ENCODE measurements at places on chromosomes 2 and 18.

DNA sequence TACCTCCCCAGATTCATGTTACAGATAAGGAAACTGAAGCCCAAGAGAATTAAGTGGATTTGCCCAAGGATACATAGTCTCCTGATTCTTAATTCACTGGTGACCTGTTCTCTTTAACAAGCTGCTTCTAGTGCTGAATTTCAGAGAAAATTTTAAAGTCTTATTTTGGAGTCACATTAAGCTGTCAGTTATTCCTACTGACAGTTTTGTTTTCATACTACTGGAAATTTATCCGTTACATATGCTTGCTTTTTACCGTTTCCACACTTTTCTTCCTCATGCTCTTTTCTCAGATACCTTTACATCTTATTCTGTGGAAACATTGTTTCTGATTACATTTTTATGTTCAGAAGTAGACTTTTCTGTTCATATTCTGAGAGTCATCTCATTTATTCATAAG, 1.3 kb downstream of the MOB4 start:
- H3K4me1 ChIP-seq = peaks cover 34% of the 10 kb centered on the region
- peaks cover 25% of the 10 kb centered on the region for H3K36me3 ChIP-seq
- peak overlapping the region; percentile 91 for H3K4me3 ChIP-seq
- no peak for DNase-seq

DNA sequence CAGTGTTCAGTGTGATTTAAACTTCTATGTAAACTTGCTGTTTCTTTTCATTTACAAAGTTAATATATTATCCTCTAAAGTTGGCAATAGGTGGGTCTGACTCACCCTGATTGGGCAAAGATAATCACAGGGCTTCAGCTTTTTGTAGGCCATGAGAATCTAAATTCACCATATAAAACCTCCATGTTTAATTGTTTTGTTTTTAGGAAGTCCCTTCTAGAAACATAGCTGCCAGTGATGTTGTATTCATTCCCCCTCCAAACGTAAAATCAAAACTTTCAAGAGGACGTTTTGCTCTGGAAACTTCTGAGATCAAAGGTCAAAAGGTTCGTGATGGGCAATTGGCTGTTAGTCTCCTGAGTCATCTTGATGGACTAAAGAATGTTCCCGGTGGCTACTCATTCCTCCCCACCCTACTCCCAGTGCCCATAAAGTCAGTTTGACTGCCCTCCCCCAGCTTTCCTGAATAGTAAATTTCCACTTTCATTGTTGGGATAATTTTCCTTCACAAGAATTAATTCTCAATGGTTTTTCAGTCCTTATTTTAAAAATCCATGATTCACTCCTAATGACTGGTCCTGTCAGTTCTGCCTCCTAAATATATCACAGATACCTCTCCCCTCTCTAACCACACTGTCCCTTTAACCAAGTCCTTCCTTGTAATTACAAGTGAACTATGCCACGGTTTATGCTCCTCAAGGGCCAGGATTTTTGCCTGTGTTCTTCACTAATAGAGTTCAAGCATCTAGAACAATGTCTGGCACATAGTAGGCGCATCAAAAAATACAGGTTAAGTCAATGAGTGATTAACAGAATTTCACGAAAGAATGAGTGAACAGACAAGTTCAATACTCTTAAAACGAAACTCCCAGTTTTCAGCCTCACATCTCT, 164.4 kb upstream of the VRK2 start:
- no peaks in the 10 kb centered on the region for H3K36me3 ChIP-seq
- no peaks in the 10 kb centered on the region for H3K4me1 ChIP-seq
- DNase-seq = no peak
- no peaks in the 10 kb centered on the region for H3K27me3 ChIP-seq
- no peak overlapping the region for H3K27ac ChIP-seq

DNA sequence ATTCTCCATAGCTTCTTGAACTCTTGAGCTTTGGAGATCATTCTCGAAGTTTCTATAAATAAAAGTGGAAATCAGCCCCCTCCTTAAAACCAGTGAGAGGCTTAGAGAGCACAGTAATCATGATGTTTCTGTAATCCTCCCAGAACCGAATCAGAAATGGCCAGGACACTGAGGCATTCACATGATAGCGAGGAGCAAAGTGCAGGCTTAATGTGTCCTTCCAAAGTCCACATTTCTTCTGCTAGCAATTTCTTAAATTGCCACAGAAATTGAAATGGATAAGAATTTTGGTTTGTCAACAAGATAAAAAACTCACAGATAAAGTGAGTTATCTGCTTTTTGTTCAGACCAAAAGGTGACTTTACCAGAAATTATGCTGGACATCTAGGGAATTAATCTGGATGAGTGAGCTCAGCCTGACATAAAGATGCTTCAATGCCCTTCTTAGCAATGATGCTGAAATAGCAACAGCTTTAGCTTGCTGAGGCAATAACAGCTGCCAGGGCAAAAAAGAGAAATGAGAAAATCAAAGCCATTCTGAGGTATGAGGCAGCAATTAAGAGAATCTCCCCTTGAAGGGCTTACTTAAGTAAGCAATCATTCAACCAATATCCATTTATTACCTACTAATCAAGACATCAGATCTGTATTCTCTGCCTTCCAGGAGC, 82.4 kb upstream of the PHLPP1 start:
- DNase-seq = no peak
- H3K27ac ChIP-seq = no peak overlapping the region
- H3K27me3 ChIP-seq = peaks cover 25% of the 10 kb centered on the region
- no peak overlapping the region for H3K4me3 ChIP-seq

GRCh38 chr2:234840336-234840735, 111.5 kb upstream of the SH3BP4 start:
- no peaks in the 10 kb centered on the region for H3K4me1 ChIP-seq
- H3K36me3 ChIP-seq = no peaks in the 10 kb centered on the region

DNA sequence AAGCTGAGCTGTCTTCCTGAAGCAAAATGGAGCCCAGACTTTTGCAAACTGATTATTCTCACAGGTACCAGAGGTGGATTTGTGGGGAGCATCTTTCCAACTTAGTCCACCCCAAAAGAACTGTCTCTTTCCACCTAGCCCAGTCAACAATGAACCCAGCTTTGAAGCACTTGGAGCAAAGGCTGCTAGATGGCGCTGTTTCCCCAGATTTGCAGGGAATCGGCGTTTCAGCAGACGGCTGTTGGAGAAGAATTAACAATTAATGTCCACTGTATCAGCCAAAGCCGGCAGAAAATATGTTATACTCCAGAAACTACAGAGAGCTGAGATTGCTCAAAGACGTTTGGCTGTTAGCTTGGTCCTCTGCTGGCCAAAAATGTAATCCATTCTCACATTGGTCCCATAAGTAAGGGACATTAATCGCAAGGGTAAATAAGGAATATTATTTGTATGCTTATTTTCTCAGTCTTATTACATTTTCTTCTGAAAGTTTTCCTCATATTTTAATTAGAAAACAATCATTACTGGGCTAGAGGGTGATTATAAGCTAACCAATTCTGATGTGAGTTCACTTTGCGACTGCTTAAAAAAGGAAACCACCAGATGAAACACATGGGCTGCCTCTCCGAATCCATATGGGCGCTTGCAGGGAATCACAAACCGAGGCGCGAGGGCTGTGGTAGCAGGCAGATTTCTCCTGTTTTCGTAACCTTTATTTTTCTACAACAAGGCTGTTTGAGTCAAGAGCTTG, 423.8 kb upstream of the MEX3C start:
- H3K27me3 ChIP-seq = peaks cover 10% of the 10 kb centered on the region
- H3K4me1 ChIP-seq = no peaks in the 10 kb centered on the region
- no peak overlapping the region for H3K4me3 ChIP-seq
- H3K27ac ChIP-seq = no peak overlapping the region

GRCh38 chr2:26068602-26069298, 34.9 kb downstream of the RAB10 start:
- DNase-seq = peak; percentile 72
- H3K36me3 ChIP-seq = peaks cover 19% of the 10 kb centered on the region
- peak overlapping the region; percentile 33 for H3K4me3 ChIP-seq
- no peaks in the 10 kb centered on the region for H3K27me3 ChIP-seq
- H3K27ac ChIP-seq = peak overlapping the region; percentile 74

DNA sequence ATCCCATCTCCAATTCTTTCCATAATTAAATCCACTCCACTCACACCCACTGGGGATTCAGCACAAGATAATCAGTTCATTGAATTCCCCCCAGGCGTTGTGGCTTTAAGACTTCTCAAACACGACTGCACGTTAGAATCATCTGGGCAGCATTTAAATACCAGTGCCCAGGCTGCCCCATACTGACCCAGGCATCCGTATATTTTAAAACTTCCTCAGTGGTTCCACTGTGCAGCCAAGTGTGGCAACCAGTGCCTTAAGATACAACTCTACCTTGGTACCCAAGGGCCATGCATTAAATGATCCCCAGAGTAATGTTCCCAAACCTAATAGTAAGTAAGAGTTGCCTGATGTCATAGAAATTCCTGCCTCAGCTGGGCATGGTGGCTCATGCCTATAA, 54.3 kb upstream of the BZW1 start:
- H3K36me3 ChIP-seq = no peaks in the 10 kb centered on the region
- no peak overlapping the region for H3K27ac ChIP-seq
- peaks cover 21% of the 10 kb centered on the region for H3K27me3 ChIP-seq
- no peaks in the 10 kb centered on the region for H3K4me1 ChIP-seq

DNA sequence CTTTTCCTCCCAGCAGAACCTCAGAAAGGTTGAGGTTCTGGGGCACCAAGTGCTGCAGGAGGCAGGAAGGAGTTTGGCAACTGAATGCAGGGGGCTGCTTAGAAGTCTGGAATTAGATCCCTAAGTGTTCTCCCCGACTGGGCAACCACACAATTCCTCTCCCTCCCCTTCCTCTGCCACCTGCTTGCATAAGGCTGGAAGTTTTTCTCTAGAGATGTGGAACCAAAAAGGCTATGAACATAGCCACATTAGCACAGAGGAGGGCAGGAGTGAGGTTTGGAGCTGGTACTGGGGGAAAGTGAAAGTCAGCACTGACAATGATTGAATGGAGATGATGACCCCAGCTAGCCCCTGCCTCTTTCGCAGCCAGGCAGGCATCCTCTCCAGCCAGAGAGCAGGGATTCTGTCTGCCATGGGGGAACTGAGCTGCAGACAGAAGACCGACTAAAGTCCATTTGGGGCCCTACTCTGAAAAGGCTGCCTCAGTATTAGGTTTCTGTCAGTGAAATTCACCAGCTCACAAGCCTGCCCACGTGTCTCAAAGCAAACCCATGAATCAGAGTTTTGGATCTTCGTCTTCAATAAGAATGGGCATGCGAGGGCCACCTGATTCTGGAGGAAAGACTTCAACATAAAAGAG, 87.9 kb upstream of the ITGA6 start:
- peak overlapping the region; percentile 61 for H3K27ac ChIP-seq
- H3K4me3 ChIP-seq = peak overlapping the region; percentile 46
- DNase-seq = peak; percentile 24
- no peaks in the 10 kb centered on the region for H3K36me3 ChIP-seq

DNA sequence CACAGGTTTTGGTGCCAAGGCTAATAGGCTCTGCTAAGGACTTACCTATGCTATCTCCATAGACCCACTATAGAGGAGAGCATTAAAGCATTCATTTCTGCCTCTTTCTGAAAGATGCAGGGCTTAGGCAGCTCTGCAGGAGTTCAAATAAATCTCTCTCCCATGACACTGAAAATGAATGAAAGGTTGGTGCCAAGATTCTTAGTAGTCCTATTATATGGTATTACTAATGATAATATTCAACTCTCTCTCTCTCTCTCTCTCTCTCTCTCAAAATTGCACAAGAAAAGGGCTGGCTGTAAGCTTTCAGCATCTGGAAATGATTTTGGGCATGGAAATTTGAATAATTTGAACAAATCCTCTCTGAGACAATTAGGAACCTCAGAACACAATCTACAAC, 433.7 kb downstream of the MBD2 start:
- no peak overlapping the region for H3K4me3 ChIP-seq
- no peak for DNase-seq
- no peaks in the 10 kb centered on the region for H3K4me1 ChIP-seq
- H3K27me3 ChIP-seq = no peaks in the 10 kb centered on the region
- H3K27ac ChIP-seq = no peak overlapping the region

GRCh38 chr2:197308585-197308984, 2.0 kb downstream of the ANKRD44 start:
- peak overlapping the region; percentile 95 for H3K4me3 ChIP-seq
- peak overlapping the region; percentile 95 for H3K27ac ChIP-seq
- no peak for DNase-seq
- H3K27me3 ChIP-seq = no peaks in the 10 kb centered on the region

DNA sequence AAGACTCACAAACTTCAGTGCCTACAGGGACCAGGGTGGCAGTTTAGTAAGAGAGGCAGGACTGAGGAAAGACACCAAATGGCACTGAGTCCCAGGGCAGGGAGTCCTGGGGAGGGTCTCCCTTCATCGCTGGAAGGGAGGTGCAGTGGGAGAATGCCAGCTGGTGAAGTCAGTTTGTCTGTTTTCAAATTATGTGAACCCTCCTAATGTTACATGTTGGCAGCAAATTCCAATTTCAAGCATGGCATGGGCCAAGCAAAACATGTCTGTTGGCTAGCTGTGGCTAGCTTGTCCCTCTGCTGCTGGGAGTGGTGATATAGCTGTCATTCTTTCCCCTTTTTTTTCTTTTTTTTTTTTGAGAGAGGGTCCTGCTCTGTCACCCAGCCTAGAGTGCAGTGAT, 55.9 kb upstream of the HAAO start:
- DNase-seq = no peak
- no peak overlapping the region for H3K27ac ChIP-seq
- H3K27me3 ChIP-seq = peaks cover 2% of the 10 kb centered on the region
- H3K4me3 ChIP-seq = no peak overlapping the region
- no peaks in the 10 kb centered on the region for H3K4me1 ChIP-seq

- no peak overlapping the region for H3K4me3 ChIP-seq
- no peaks in the 10 kb centered on the region for H3K36me3 ChIP-seq
- H3K27ac ChIP-seq = no peak overlapping the region
- H3K27me3 ChIP-seq = peaks cover 50% of the 10 kb centered on the region
- no peak for DNase-seq
- H3K4me1 ChIP-seq = no peaks in the 10 kb centered on the region
Observed at GRCh38 chr2:66441581-66442320, 6.8 kb downstream of the MEIS1 start.

DNA sequence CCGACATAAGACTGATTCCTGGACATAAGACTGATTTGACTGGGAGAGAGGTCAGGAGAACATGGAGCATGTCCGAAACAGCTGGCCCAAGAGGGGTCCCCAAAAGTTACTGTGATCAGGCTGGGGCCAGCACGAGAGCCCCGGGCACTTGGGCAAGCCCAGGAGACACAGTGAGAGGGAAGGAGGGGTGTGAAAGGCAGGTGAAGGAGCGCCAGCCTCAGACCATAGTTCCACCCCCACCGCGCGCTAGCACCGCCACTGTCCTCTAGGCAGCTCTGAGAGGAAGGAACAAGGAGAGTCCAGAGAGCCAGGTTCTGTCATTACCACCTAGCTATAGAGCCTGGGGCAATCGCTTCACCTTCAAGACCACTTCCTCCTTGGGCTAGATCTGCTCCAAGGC, 78.2 kb upstream of the DAPL1 start:
- no peaks in the 10 kb centered on the region for H3K4me1 ChIP-seq
- H3K27ac ChIP-seq = no peak overlapping the region
- H3K27me3 ChIP-seq = peaks cover 2% of the 10 kb centered on the region
- DNase-seq = no peak

- H3K27me3 ChIP-seq = no peaks in the 10 kb centered on the region
- no peak overlapping the region for H3K4me3 ChIP-seq
- H3K36me3 ChIP-seq = no peaks in the 10 kb centered on the region
- no peak for DNase-seq
- H3K4me1 ChIP-seq = no peaks in the 10 kb centered on the region
- no peak overlapping the region for H3K27ac ChIP-seq
Observed at GRCh38 chr2:164560181-164560792, 61.0 kb downstream of the GRB14 start.

GRCh38 chr2:83705146-83705545, 753.9 kb downstream of the SUCLG1 start:
- no peak overlapping the region for H3K27ac ChIP-seq
- no peaks in the 10 kb centered on the region for H3K27me3 ChIP-seq
- DNase-seq = no peak
- no peaks in the 10 kb centered on the region for H3K4me1 ChIP-seq

Measured in activated CD8-positive, alpha-beta T cell treated with anti-CD3 and anti-CD28 coated beads, Interleukin-2, amount 10 ng/mL, durations not matched to agents 7 days and 5 days (primary cell).